Astrocyte of the hippocampus (primary cell): ENCODE measurements at places on chromosomes 7 and 10.

GRCh38 chr7:128395748-128396147 lies 14.0 kb downstream of the IMPDH1 start:
- DNase-seq = no peak

GRCh38 chr10:107546284-107546683 lies 381.8 kb upstream of the SORCS1 start:
- DNase-seq = peak; percentile 2

GRCh38 chr7:134557391-134557790 lies 8.5 kb downstream of the AKR1B15 start:
- no peak for DNase-seq

- DNase-seq = peak; percentile 32
These were observed 5.6 kb downstream of the BZW2 start for GRCh38 chr7:16651396-16652239.

DNA sequence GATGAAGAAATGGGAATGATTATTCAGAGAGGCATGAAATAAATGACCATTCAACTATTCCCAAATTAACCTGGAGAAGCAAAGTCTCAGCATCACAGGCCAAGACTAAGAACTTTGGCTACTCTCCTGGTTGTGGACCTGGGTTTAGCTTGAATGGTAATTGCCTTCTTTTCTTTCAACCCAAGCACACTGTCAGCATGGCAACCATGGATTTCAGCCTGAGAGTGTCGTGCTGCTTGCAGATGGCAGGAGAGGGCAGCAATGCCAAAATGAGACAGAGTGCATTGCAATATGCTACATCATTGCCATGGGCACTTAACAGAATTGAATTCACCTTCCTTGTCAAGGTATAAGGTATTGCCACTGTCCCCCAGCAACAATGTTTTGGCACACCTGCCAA lies 767.2 kb downstream of the REEP3 start:
- no peak for DNase-seq

DNA sequence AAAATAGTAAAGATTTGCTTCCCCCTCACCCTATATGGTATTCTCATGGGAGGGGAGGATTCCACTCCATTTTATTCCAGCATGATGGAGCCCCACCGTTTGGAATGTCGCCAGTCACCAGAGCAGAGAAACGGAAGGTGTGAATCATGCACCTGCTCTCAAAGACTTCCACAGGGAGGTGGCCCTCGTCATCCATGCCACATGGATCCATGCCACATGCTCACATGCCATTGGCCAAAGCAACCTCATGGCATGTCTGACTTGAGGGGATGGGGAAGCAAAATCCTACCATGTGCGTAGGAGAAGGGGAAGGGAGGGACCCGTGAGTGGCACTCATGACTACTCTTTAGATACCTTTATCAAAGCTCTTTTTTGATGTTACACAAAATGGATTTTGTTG lies 256.0 kb downstream of the SKAP2 start:
- no peak for DNase-seq

DNA sequence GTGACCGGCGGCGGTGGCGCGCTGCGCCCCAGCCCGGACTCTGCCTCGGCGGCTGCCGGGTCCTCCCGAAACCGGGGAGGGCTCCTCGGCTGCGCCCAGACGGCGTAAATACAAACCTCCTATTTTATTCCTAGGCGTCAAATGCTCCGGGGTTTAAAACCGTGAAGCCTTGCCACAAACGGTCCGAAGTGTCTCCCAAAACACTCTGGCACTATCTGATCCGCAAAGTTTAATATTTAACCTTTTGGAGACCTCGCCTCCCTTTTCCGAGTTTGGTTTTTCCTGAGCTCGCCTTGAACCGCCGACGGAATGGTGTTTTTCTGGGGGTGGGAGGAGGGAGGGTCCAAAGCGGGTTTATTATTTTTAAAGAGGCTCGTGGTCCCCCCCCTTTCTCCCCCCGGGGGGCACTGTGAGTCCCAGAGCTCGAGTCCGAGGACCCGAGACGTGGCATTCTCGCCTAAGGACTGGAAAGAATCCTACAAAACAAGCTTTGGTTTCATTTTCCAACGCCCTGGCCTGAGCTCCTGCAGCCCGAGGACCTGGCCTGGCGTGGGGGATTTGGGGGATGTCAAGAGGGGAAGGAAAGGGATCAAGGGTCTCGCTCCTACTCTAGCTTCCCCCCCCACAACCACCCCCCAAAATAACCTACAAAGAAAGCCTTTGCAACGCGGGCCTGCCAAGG lies 1.8 kb downstream of the TNRC18 start:
- DNase-seq = peak; percentile 82

DNA sequence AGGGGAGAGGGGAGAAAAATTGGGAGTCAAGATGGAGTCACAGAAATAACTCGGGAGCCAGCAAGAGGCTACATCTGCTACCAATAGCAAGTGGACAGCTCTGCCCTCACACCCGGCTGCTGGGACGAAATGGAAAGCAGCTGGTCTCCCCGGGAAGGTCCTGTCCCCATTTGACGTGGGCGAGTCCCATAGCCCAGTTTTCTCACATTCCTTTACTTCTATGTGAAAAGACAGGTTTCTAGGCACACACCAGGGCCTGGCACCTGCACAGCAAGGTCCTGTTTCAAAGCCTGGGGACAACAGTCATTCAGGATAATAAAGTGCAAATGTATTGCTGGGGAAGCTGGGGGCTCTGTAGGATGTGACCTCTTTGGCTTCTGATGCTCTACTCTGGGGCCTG lies 162.6 kb downstream of the OAT start:
- DNase-seq = no peak

DNA sequence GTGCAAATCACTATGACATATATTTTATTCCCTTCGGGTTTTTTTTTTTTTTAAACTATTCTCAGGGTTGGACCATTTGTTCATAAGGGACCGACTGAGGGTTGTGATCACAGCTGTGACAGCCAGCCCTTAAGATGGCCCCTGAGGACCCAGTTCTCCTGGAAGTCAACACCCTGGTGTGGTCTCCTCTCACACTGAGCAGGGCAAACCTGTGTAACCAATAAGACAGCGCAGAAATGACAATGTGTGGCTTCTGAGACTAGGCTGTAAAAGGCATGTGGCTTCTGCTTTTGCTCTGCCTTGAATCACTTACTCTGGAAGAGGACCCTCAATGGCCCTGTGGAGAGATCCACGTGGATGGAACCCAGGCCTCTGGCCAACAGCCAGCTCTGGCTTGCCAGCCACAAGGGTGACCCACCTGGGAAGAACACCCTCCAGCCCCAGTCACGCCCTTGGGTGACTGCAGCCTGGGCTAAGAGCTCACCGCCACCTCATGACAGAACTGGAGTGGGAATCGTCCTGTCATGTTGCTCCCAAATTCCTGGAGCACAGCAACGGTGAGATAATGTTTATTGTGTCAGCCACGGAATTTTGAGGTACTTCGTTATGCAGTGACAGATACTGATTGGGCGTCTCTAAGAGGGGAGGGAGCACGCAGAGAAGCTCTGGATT lies 127.1 kb downstream of the CLEC2L start:
- peak; percentile 53 for DNase-seq

GRCh38 chr7:1055956-1056784 lies 11.8 kb downstream of the GPR146 start:
- no peak for DNase-seq
